ENCODE measurements at places on chromosomes 6 and 20.
A peak's percentile ranks its signal among the peaks of the same experiment; 100 is the strongest.

DNA sequence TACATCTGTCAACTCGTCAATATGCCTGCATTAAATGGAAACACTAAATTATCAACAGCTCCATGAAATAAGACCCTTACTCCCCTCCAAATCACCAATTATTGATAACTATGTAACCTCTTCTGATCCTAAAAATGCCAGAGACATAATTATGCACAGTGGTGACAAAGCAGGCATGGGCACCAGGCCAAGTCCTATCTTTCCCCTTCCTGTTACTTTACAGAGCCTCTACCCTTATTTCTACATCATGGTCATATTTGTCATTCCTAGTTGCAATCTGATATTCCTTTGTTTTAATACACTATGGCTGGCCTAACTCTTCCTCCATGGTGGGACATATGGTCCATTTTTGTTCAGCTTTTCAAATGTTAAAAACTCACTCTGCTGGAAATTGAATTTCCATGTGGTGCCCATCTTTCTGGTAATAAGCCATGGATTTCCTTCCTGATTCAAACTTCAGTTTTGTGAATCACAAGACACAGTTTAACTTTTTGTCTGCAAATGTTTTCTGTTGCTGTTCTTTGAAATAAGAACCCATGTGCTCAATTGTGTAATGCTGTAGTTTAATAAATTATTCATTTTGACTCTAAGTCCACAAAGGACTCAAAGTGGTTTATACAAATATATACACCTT is 41.8 kb upstream of the ARFGEF2 start:
- peak; percentile 52 for DNase-seq

GRCh38 chr6:85464260-85464644 is 14.4 kb downstream of the NT5E start:
- peak; percentile 94 for DNase-seq

DNA sequence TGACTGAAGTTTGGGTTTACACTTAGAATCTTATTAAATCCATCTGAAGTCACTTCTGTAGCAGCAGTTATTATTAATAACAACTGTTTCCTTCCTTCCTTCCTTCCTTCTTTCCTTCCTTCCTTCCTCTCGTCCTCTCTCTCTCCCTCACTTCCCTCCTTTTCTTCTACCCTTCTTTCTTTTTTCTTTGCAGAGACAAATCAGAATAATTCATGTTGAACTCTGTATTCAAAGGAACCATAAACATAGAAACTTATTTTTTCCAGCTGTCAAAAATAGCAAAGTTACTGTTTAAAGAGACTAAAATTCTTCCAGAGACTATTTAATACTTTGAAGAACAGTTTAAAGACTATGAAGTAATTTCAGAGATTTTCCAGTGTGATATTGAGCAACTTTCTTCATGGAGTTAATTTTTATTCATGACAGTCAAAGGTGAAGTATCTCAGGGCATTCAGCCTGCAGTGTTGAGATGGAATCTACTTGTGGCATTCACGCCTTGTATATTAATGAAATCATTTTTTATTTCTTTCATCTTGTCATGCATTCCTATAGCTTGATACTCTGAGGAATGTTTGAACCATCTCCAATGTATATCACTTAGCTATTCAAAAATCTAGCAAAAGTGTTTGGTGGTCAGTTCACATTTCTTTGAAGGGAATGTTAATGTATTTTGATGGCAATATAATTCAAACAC is 109.7 kb downstream of the BCAS1 start:
- no peak for DNase-seq

DNA sequence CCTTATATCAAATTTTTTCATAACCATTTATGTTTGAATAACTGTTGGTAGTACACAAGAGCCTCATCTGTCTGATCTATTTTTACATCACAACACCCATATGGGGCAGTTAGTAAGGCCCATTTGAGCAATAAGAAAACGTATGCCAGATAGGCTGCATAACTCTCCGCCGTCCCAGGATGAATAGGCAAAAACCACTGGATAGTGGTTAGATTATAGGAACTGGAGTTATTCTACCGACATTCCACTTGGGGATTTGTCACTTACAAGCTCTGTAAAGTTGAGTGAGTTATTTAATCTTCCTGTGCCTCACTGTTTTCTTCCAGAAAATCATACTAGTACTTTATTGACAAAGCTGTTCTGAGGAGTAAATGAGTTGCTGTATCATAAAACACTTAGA is 881.9 kb downstream of the QKI start:
- peak; percentile 2 for DNase-seq

DNA sequence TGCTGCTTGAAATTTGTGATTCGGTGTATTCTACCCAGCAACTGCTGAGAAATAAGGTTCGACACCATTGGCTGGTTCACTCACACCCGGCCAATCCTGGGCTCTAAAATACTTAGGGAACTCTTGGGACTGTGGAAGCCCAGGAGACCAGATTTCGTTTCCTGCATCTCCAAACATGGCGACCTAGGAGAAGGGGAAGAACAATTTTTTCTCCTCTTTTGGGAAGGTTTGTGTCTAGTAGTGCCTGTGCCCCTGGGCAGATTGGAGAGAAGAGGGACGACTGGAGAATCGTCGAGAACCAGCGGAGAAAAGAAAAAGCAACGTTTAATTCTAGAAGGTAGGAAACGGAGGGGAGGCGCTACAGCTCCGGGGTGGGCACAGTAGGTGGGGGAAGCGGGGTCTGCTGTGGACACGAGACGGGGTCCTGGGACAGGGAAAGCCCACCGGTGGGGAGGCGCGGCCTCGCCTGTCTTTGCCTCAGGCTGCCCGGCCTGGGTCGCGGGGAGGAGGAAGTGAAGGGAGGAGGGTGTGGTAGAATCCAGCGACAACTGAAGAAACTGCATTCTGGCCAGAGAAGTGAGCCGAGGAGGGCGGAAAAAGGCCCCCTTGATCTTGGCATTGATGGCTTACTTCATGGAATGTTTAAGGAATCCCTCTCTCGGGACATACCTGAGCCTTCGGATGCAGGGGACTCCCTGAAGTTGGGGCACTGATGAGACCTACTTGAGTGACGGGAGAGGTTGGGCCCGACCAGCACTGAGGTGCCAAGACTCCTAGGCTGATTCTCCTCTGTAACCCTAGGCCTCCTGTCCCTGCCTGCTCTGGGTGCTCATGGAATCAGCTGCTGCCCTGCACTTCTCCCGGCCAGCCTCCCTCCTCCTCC is at the start of gene BTN2A1:
BTN2A1 (plus strand) TSS at position 150 of the 883 bp plus-strand sequence; CDS start at position 832, 682 bp downstream.
- DNase-seq: peak; percentile 94

- no peak for DNase-seq
Observed at GRCh38 chr6:72636215-72636614, 14.4 kb downstream of the KCNQ5 start.

- no peak for DNase-seq
Observed at GRCh38 chr20:17642404-17643269, 39.4 kb downstream of the RRBP1 start.

GRCh38 chr6:111642463-111643158 is 36.9 kb upstream of the TRAF3IP2 start:
- DNase-seq: peak; percentile 65

GRCh38 chr6:40556023-40556422 is 31.1 kb downstream of the LRFN2 start:
- DNase-seq: no peak

DNA sequence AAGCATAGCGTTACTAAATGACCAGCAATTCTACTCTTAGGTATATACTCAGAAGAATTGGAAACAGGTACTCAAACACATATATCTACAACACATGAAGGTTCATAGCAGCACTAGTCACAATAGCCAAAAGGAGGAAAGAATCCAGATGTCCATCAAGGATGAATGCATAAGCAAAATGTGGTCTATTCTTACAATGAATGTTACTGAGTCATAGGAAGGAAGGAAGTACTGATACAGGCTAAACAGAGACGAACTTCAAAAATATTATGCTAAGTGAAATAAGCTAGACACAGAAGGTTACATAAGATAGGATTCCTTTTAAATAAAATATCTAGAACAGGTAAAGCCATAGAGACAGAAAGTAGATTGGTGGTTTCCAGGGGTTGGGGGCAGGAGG is 93.5 kb downstream of the MAP3K7 start:
- DNase-seq: peak; percentile 64

GRCh38 chr6:71309656-71310055 is 21.0 kb downstream of the OGFRL1 start:
- DNase-seq: no peak

GRCh38 chr6:26033941-26034354 is 53.3 kb upstream of the HFE start:
- no peak for DNase-seq

GRCh38 chr6:73011945-73012344 is 213.4 kb downstream of the KHDC1L start:
- DNase-seq: no peak

Measured in PC-3 (cell line).